AG10803 (cell line): ENCODE measurements at places on chromosomes 12 and 14.

DNA sequence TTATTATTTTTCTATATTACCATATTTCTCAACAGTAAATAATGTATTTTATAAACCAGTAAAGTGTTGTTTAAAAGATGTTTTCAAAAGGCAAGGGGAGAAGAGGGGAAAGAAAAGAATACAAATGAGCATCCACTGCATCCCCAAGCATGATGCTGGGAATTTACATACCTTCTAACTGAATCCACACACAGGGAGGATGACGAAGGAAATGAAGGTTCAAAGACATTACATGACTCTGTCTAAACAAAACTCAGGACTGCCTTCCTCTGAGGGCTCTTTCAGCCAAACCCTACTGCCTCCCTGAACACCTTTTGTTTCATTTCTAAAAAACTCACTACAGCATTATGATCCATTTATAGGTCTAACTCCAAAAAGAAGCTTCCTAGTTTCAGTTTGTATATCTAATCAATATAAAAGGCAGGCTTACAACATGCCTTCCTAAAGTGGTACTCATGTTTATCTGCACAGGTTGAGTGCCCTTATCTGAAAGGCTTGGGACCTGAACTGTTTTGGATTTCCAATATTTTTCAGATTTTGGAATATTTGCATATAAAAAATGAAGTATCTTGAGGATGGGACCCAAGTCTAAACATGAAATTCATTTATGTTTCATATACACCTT lies 30.3 kb downstream of the DICER1 start:
- DNase-seq = no peak

DNA sequence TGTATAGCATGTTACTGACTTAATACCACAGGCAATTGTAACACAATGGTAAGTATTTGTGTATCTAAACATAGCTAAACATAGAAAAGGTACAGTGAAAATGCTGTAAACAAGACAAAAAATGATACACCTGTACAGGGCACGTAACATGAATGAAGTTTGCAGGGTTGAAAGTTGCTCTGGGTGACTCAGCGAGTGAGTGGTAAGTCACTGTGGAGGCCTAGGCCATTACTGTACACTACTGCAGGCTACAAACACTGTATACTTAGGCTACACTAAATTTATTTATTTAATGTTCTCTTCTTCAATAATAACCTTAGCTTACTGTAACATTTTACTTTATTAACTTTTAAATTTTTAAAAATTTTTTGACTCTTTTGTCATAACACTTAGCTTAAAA lies 158.4 kb downstream of the IPO8 start:
- no peak for DNase-seq

DNA sequence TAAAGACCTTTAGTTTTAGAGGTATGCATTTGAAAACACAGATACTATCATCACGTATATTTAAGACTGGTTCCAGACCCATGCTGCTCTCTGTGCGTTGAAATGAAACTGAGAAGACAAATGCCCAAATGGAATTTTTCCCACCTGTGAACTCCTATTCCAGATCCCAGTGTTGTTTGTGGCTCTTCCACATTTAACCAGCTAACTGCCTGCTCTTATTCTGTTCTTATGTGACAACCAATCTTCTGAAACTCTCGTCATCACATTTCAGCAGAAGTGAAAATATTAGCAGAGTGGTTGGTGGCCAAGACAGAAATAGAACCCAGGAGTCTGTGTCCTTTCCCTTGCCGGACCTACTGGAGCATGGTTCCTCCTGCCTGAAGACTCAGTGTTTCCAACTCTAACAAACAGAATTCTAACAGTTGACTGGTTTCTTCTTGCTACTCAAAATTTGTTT lies 460.2 kb downstream of the RAD51B start:
- DNase-seq = no peak

GRCh38 chr12:53575502-53576249 lies 50.5 kb downstream of the ATF7 start:
- DNase-seq = peak; percentile 69

- peak; percentile 51 for DNase-seq
Measured at GRCh38 chr12:105954951-105955931, 183.5 kb downstream of the NUAK1 start.

GRCh38 chr14:25090256-25090655 lies 40.3 kb upstream of the STXBP6 start:
- DNase-seq = no peak

GRCh38 chr14:52002542-52002941 lies 13.2 kb downstream of the RTRAF start:
- DNase-seq = no peak

GRCh38 chr14:61264010-61264571 lies 17.0 kb downstream of the TMEM30B start:
- no peak for DNase-seq

- no peak for DNase-seq
Measured at GRCh38 chr14:54662491-54663133, 95.7 kb downstream of the SAMD4A start.

GRCh38 chr12:48334808-48335207 lies 15.9 kb downstream of the ZNF641 start:
- no peak for DNase-seq

DNA sequence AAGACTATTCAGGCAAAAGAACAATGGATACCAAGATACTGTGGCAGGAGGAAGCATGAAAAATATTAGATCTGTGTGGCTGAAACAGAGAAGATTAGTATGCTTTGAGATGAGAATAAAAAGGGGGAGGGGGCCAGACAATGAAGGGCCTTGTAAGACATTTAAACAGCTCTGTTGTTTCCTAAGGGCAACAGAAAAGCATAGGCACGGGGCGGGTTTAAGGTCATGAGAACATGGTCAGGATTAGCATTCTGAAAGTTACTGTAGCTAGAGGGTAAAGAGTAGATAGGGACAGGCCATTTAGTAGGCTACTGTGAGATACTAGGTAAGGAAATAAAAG lies 18.6 kb downstream of the INTS13 start:
- DNase-seq = no peak
